IMR-90 (cell line): ENCODE measurements at places on chromosomes 3 and 15. TPM values are rescaled to one million over a fixed set of nuclear protein-coding genes. Genes with fewer than 3 reads are reported as not detected.

GRCh38 chr3:193996221-193996620, 139.7 kb upstream of the HES1 start:
- no peaks in the 10 kb centered on the region for H3K36me3 ChIP-seq
- H3K4me3 ChIP-seq: no peak overlapping the region
- no peak for DNase-seq

DNA sequence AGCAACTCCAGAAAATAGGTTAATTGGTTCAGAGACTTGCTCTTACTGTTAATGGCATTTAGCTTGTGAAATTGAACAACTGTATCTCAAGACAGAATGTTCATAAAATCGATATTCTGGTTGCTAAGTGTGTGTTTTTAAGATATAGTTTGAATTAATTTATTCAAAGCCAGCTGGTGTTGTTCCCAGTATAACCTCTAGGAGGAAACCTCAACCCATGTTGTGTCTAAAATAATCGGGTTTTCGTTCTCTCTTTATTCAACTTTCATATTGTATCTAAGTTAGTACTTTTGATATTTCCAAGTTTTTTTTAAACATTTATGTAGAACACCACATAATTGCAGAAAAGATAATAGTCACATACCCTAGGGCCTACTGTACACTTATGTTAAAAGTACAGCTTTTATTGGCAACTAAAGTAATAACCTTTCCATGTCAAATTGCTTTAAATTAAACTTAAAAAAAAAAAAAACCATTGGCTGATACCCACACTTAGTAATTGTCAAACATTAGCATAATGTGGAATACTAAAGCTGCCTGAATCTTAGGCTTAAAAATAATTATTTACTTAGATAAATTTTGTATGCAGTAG, 90.9 kb downstream of the SAMMSON start:
- H3K4me1 ChIP-seq: no peaks in the 10 kb centered on the region
- H3K4me3 ChIP-seq: no peak overlapping the region
- no peak overlapping the region for H3K27ac ChIP-seq
- no peaks in the 10 kb centered on the region for H3K27me3 ChIP-seq
- H3K36me3 ChIP-seq: no peaks in the 10 kb centered on the region
- peak; percentile 28 for DNase-seq

DNA sequence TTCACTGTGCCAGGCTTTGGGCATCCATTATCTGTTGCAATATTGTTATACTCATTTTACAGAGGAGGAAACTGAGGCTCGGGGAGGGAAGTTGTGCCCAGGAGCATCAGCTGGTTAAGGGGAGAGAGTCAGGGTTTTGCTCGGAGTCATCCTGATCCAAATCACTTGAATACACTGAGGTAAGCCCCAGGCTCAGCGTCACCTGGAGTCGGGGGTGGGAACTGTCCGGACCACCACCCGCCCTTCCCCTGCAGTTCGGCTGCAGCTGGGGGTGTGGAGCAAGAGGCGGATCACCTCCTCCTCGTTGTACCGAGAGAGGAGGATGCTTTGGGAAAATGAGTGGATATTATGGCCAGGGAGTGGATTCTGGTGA, 646 bp downstream of the HRH1 start:
- no peaks in the 10 kb centered on the region for H3K27me3 ChIP-seq
- H3K4me3 ChIP-seq: peak overlapping the region; percentile 78
- peak overlapping the region; percentile 54 for H3K27ac ChIP-seq
- H3K4me1 ChIP-seq: peaks cover 13% of the 10 kb centered on the region
- peak; percentile 38 for DNase-seq
- H3K36me3 ChIP-seq: no peaks in the 10 kb centered on the region

DNA sequence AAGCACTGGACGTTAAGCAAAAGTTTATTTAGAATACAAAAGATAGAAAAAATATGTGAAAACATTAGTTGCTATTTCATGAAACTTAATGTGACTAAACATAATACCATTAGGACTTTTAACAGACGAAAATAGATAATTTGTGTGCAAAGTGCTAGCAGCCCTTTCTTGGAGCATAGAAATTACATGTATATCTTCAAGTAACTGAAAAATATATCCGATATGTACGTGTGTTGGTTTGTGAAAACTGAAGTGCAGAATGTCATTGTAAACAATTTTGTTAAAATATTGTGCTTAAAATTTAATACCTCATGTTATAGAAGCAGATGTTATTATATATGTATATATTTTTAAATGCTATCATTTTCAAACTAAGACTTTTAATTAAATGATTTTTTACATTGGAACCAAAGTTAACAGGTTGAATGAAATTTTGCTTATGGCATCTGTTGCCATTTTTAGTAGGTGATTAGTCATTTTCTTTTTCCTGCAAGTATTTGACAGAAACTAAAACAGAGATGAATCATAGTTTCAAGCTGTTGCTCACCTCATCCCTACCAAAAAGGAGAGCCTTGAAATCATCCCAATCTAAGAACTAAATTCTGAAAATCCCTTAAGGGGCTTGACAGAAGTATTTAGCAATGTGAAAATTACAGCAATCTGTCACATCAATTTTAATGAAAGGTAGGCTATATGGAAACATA, 334.8 kb downstream of the NAALADL2 start:
- DNase-seq: peak; percentile 60
- H3K27me3 ChIP-seq: no peaks in the 10 kb centered on the region
- H3K36me3 ChIP-seq: no peaks in the 10 kb centered on the region
- H3K4me3 ChIP-seq: no peak overlapping the region

- H3K36me3 ChIP-seq: no peaks in the 10 kb centered on the region
- no peak for DNase-seq
- no peaks in the 10 kb centered on the region for H3K27me3 ChIP-seq
- H3K4me3 ChIP-seq: no peak overlapping the region
- H3K4me1 ChIP-seq: no peaks in the 10 kb centered on the region
- H3K27ac ChIP-seq: no peak overlapping the region
These were observed 146.9 kb upstream of the SEMA6D start for GRCh38 chr15:47570451-47570850.

DNA sequence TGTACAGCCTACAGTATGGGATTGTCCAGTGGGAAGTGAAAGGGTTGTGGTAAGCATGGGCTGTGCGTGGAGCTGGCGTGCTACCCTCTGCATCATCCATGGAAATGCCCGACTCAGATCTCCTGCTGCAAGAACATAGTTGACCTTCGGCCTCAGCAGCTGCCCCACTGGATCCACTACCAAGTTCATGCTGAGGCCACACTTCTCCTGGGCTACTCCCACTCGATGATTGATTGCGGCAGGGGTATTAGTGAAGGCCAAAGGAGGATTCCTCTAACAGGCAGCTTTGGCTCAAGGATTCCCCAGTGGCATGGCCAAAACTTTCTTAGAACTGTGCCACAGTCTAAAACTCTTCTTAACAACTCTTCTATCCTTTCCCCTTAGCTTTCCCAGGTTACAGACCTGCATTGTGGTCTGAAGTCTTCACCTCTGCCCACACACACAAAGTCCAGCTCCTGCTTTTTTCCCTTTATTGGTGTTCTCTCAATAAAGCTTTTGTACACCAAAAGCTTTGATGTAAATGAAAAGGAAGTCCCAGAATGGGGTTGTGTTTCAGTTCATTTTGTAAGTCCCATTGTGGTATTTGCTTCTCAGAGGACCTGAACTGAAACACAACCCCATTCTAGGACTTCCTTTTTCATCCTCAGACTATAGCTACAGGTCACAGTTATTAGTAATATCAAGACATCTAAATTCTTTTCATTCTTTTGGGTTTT, 4.9 kb upstream of the TBC1D5 start:
- H3K36me3 ChIP-seq: no peaks in the 10 kb centered on the region
- H3K4me3 ChIP-seq: no peak overlapping the region
- H3K27me3 ChIP-seq: no peaks in the 10 kb centered on the region; the same call in 1 of the 2 replicates

DNA sequence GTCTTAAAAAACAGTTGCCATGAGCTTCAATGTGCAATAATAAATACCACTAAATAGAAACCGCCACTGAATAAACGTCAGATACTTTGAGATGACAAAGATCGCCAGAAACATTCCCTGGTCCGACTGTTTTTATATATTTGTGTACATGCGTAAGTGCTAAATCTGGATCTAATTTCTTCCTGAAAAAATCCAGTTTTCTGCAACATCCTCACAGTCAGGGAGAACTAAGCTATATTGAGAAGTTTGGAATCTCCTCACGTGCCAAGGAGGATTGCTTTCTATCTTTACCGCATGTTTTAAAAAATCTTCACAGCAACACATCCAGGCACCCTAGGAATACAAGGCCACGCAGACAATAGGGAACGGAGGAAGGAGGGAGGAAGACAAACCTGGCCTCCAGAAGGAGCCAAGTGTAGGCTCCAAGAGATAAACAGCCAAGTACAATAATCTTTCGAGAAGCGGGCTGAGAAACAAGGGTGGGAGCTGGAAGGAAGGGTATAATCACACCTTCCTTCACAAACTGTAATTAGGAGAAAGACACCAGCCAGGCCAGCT, 5.7 kb downstream of the VGLL4 start:
- peak; percentile 77 for DNase-seq
- peaks cover 10% of the 10 kb centered on the region for H3K36me3 ChIP-seq
- no peaks in the 10 kb centered on the region for H3K27me3 ChIP-seq
- H3K4me1 ChIP-seq: peaks cover 39% of the 10 kb centered on the region
- H3K27ac ChIP-seq: peak overlapping the region; percentile 85
- peak overlapping the region; percentile 31 for H3K4me3 ChIP-seq

GMNC gene
- total RNA-seq: 0.18 and 0.28 TPM in 2 replicates

STRA6 gene
- not detected in 2 replicates for total RNA-seq

WDR72 gene
- total RNA-seq: not detected in 2 replicates

TM4SF4 gene
- total RNA-seq: 1.1 and 1.6 TPM in 2 replicates

B3GALNT1 gene
- 8.2 and 8.6 TPM in 2 replicates for total RNA-seq

MYLK gene
- total RNA-seq: 484 and 521 TPM in 2 replicates

RPN1 gene
- total RNA-seq: 592 and 736 TPM in 2 replicates
